ENCODE measurements at places on chromosomes 3 and 15.

DNA sequence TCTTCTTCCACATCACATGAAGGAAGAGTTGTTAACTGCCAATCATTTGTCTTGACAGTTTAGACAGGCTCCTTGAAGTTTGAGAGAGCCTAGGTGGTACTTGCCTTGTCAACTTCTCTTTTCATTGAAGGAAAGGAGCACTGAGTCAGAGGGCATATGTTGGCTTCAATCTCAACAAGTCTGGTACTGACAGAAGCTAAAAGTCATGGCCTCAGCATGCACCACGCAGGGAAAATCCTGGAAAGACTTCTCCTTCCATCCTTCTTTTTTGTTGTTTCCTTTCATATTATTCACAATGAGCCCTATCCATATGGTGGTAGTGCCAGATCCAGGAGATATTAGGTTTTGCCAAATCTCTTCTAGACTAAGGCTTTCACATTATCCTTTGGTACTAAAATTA lies 1272.5 kb downstream of the ROBO1 start:
- no peak for DNase-seq

DNA sequence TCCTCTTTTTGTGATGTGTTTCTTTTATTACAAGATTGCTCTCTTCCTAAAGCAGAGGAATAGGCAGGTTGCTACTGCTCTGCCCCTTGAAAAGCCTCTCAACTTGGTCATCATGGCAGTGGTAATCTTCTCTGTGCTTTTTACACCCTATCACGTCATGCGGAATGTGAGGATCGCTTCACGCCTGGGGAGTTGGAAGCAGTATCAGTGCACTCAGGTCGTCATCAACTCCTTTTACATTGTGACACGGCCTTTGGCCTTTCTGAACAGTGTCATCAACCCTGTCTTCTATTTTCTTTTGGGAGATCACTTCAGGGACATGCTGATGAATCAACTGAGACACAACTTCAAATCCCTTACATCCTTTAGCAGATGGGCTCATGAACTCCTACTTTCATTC lies 7.7 kb downstream of the SUCNR1 start:
- DNase-seq = no peak

DNA sequence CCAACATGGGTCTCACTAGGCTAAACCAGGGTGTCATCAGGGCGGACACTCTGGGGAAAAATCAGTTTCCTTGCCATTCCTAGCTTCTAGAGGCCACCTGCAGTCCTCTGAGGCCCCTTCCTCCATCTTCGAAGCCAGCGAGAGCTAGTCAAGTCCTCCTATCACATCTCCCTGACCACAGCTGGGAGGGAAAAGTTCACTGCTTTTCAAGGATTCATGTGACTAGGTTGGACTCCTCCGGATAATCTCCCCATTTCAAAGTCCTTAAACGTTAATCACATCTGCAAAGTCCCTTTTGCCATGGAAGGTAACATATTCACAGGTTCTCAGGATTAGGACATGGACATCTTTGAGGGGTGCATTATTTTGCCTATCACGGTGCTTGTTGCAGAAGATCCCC lies 35.9 kb upstream of the MAP3K13 start:
- no peak for DNase-seq

GRCh38 chr3:196643201-196643749 lies 3.8 kb downstream of the NRROS start:
- no peak for DNase-seq

DNA sequence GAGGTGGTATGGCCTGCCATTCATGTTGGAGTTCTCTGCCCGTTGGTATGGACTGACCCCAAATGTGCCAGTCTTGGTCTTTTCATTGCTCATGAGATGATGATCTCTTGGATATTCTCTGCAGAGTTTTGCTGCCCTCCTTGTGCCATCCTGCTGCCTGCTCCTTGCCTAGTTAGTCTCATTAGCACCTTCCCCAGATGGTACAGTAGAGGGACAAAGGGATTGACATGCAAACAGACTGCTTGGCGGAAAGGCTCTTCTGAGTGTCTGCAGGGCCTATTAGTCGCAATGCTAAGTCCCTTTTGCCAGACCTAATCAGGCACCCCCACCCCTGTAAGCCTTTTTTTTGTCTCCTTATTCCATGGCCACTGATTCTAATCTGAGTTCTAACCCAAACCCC lies 90.6 kb downstream of the ARNT2 start:
- DNase-seq = no peak

DNA sequence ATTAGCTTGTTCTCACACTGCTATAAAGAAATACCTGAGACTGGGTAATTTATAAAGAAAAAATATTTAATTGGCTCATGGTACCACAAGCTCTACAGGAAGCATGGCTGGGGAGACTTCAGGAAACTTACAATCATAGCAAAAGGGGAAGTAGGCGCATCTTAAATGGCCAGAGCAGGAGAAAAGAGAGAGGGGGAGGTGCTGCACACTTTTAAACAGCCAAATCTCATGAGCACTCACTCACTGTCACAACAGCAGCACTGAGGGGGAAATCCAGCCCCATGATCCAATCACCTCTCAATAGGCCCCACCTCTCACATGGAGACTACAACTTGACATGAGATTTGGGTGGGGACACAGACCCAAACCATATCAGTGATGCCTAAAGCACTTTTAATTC lies 82.5 kb downstream of the DCLK3 start:
- DNase-seq = no peak

- no peak for DNase-seq
These were observed 200.7 kb downstream of the KCNH8 start for GRCh38 chr3:19348941-19349564.

GRCh38 chr3:159151130-159151529 lies 349.3 kb downstream of the MFSD1 start:
- DNase-seq = no peak

- no peak for DNase-seq
These were observed 495.6 kb downstream of the IL5RA start for GRCh38 chr3:2614578-2614977.

- peak; percentile 27 for DNase-seq
These were observed 730 bp upstream of the ZNF710 start for GRCh38 chr15:90000186-90001001.

- no peak for DNase-seq
These were observed 757 bp downstream of the VWA5B2 start for GRCh38 chr3:184230081-184230602.

DNA sequence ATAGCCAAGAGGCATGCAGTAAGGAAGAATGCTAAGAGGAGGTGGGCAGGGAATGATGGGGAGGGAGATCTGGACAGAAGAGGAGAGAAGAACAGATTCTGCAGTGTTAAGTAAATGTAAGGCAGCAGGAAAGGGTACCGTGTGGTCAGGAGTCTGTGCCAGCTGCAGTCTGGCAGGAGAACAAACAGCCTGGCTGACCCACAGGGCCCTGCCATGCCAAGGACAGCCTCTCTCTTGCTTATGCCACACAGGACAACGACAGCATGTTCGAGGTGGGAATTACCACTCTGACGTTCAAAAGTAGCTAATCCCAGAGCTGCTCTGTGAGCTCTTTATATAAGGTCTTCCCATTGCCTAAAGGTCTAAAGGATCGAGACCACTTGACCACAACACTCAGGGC lies 31.3 kb downstream of the DAPK2 start:
- no peak for DNase-seq

GRCh38 chr3:13894096-13894806 lies 14.4 kb upstream of the WNT7A start:
- no peak for DNase-seq
